ENCODE measurements at places on chromosomes 2 and 18. TPM values are rescaled to one million over a fixed set of nuclear protein-coding genes. Genes with fewer than 3 reads are reported as not detected.

CFAP221 gene
- total RNA-seq: not detected

GRCh38 chr2:178280244-178280852 lies 86.0 kb downstream of the OSBPL6 start:
- H3K27ac ChIP-seq: no peak overlapping the region
- no peak overlapping the region for H3K4me3 ChIP-seq
- H3K27me3 ChIP-seq: peaks cover 10% of the 10 kb centered on the region
- DNase-seq: peak; percentile 63

- no peaks in the 10 kb centered on the region for H3K36me3 ChIP-seq
- no peak for DNase-seq
- peaks cover 2% of the 10 kb centered on the region for H3K27me3 ChIP-seq
Measured at GRCh38 chr18:71442731-71443141, 1101.4 kb downstream of the CBLN2 start.

- H3K4me1 ChIP-seq: no peaks in the 10 kb centered on the region
- no peak overlapping the region for H3K27ac ChIP-seq
- H3K36me3 ChIP-seq: no peaks in the 10 kb centered on the region
- no peak for DNase-seq
Measured at GRCh38 chr2:84160453-84160852, 298.6 kb downstream of the SUCLG1 start.

- no peak overlapping the region for H3K27ac ChIP-seq
- no peaks in the 10 kb centered on the region for H3K36me3 ChIP-seq
- no peaks in the 10 kb centered on the region for H3K4me1 ChIP-seq
Measured at GRCh38 chr2:123853161-123853560, 171.9 kb upstream of the CNTNAP5 start.

DNA sequence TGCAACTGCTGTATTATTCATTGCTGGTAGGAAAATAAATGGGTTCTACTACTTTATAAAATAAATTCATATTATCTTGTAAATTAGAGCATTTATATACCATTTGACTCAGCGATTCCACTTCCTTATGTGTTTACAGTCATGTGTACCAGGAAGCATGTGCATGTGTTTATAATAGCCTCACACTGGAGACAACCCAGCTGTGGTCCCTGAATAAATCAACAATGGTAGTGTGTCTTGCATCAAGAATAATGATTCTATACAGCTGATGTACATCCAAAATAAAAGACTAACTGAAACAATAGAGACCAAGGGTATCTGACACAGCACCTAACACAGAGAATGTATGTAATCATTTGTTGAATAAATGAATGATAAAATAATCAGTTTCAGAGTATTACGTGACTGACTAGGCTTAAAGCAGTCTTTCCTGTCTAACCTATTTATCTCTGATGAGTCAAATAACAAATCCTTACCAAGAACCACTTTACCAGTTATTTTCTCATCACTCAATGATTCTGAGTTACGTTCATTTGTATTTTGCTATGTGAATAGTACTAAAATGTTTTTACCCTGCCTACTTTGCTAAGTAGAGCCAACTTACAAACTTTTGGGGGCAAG lies 216.8 kb downstream of the UBE2E3 start:
- peak overlapping the region; percentile 35 for H3K4me3 ChIP-seq
- H3K4me1 ChIP-seq: peaks cover 45% of the 10 kb centered on the region
- peak; percentile 15 for DNase-seq
- H3K27ac ChIP-seq: peak overlapping the region; percentile 86
- H3K36me3 ChIP-seq: peaks cover 38% of the 10 kb centered on the region

DNA sequence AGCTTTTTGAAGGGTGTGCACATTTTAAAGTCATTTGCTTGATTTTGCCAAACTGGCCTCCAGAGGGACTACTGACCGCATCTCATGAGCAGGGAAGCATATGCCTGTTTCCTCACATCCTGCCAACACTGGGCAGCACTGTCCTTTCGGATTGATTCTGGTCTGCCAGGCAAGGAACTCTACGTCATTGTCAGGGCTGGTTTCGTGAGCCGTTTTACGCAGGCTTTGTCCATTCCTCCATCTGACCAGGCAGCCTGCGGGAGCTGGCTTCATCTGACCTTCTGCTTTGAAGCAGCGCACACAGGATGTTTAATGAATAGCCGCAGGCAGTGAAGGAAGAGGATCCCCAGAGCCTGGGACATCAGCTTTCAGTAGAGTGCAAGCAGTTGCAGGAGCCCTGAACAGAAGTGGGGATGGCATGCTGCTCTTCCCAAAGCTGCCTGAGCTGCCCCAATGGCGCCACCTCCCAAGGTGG lies 46.3 kb upstream of the SEMA4C start:
- H3K4me1 ChIP-seq: peaks cover 41% of the 10 kb centered on the region
- no peak for DNase-seq
- H3K36me3 ChIP-seq: peaks cover 11% of the 10 kb centered on the region
- no peaks in the 10 kb centered on the region for H3K27me3 ChIP-seq
- H3K27ac ChIP-seq: no peak overlapping the region

ASXL2 gene
- total RNA-seq: 42.5 TPM

- H3K4me3 ChIP-seq: no peak overlapping the region
- H3K27ac ChIP-seq: no peak overlapping the region
- H3K4me1 ChIP-seq: peaks cover 9% of the 10 kb centered on the region
- H3K36me3 ChIP-seq: no peaks in the 10 kb centered on the region
- DNase-seq: no peak
Measured at GRCh38 chr2:8652774-8653426, 29.0 kb upstream of the ID2 start.

DNA sequence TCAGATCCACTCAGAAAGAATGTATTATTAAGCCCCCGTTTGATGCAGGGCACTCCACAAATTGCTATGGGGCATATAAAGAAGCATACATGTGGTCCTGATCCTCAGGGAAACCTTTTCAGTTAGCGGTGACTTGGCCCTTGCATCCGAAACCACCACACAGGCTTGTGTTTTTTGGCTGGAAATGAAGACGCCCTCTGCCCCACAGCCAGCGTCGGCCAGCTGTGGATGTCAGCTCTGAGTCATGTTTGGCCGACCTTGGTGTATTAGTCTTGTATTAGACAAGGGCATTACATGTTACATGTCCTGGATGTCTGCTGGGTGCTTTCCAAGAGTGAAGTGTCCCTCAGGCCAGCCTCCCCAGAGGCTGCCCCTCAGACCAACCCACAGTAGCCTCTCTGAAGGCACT lies 107.6 kb upstream of the MAP3K20 start:
- peaks cover 30% of the 10 kb centered on the region for H3K4me1 ChIP-seq
- no peaks in the 10 kb centered on the region for H3K36me3 ChIP-seq
- H3K27ac ChIP-seq: peak overlapping the region; percentile 0
- no peak for DNase-seq
- H3K27me3 ChIP-seq: no peaks in the 10 kb centered on the region

DNA sequence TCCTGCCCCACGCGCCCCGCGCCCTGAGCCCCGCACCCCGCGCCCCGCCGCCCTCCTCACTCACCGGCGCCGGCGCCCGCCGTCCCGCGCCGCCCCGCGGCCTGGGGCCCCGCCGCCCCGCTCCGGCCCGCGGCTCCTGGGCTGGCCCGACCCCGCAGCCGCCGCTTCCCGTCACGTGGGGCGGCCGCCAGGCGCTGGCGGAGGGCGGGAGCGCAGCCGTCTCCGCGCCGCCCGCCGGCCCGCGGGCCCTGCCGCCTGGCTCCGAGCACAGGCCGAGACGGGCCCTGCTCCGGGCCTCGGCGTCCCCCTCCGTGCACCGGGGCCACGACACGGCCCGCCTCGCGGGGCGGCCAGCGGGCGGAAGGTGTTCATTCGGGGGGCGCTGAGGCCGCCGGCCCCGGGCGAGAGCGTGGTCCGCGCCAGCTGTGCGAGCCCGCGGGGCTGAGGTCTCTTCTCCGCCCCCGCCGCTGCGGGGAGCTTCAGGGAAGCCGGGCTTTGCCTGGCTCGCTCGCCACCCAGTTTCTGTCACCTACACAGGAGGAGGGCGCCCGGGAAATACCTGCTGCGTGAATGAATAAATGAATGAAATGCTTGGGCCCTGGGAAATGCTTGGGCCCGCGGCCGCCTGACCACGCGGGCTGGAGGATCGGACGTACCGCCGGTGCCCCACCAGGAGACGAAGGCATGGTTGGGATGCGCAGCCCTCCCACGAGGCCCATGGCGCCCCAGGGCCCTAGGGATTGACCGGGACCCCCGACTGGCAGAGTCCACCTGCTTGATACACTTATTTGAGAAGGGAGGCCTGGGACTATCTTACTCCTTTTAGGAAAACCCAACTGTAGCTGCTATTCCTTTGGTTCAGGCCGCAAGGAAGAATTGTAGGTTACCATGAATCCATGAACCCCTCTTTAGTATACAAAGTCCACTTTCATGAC lies at the start of gene TGFBRAP1:
TGFBRAP1 (minus strand) TSS at position 175 of the 935 bp plus-strand sequence. CDS start 21,434 bp downstream, outside the sequence.
- H3K27me3 ChIP-seq: no peaks in the 10 kb centered on the region
- peaks cover 17% of the 10 kb centered on the region for H3K36me3 ChIP-seq
- DNase-seq: peak; percentile 56
- peak within 1 kb of the TSS; percentile 88 for H3K4me3 ChIP-seq
- H3K27ac ChIP-seq: peak within 1 kb of the TSS; percentile 97

B3GNT7 gene
- not detected for total RNA-seq

STARD6 gene
- not detected for total RNA-seq

DNA sequence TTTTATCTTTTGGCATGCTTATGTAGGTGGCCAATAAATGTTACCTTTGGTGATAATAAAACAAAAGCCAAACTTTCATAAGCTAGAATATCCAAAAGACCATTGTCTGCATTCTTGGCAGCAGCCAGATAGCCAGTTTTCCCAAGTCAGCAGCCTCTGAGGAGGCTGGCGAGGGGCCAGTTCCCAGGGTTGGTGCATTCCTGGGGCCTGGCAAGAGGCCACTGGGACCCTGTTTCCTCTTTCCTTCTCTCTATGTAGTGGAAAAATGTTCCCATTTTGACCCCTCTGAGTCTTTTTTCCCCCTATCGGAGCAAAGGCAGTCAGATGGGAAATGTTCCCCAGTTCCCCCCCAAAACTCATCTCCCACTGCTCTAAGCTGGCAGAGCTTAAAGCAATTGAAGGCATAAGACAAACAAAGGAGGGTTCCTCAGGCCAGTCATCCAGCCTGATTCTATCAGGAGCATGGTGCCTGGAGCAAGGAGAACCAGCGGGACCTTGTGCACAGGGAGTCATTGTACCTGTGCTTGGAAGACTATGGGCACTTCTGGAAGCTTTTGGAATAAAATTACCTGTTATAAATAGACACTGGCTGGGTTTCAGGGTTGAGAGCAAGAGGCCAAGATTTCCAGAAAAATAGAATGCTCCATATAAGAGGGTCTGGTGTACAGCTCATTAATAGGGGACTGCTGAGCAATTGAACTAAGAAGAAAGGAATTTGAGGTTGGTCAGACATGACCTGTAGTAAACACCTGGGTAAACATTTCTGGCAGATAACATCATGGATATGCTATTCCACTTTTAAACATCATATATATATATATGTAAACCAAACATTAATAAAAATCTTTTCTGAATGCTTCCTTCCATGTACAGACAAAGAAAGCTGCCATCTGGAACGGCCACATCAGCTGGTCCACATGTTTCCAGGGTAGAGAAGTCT lies 63.4 kb downstream of the NCKAP5 start:
- no peaks in the 10 kb centered on the region for H3K36me3 ChIP-seq
- no peak overlapping the region for H3K4me3 ChIP-seq
- H3K4me1 ChIP-seq: no peaks in the 10 kb centered on the region

DNA sequence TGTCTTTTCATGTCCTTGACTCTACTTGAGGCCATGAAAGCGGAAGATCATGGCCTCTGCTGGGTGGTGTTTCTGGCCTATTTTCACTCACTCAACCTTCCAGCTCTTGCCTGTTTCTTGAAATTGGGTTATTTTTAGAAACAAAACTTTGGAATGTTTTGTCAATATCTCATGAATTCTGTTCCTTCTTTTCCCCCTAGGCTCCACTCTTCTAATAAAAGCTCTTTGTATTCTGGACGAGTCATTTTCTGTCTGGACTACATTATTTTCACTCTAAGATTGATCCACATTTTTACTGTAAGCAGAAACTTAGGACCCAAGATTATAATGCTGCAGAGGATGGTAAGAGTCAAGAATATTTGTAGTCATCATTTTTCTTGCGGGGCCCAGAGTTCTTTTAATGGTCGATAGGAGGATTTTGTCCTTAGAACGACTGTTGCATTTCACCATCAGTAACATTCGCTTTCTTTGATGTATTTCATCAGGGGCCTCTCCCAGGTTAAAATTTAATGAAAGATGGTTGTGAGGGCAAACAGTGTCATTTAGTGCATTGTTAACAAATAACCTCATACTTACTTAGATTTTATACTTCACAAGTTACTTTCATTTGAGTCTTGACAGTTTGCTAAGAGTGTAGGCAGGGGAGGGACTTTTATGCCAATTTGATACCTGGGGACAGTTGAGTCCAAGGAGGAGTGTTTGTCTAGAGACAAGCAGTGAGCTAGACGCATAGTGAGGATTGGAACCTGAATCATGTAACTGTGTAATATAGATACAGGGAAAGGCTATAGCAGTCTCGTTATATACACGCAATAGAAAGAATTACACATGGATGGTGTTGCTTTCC lies 64.6 kb downstream of the TRPM8 start:
- H3K4me1 ChIP-seq: peaks cover 24% of the 10 kb centered on the region
- H3K36me3 ChIP-seq: no peaks in the 10 kb centered on the region
- no peaks in the 10 kb centered on the region for H3K27me3 ChIP-seq
- no peak overlapping the region for H3K4me3 ChIP-seq

DOK6 gene
- not detected for total RNA-seq

CNDP1 gene
- total RNA-seq: not detected

- H3K4me1 ChIP-seq: no peaks in the 10 kb centered on the region
- no peaks in the 10 kb centered on the region for H3K27me3 ChIP-seq
- DNase-seq: no peak
- no peak overlapping the region for H3K4me3 ChIP-seq
- no peak overlapping the region for H3K27ac ChIP-seq
Measured at GRCh38 chr2:31089645-31090044, 48.6 kb downstream of the GALNT14 start.

DNA sequence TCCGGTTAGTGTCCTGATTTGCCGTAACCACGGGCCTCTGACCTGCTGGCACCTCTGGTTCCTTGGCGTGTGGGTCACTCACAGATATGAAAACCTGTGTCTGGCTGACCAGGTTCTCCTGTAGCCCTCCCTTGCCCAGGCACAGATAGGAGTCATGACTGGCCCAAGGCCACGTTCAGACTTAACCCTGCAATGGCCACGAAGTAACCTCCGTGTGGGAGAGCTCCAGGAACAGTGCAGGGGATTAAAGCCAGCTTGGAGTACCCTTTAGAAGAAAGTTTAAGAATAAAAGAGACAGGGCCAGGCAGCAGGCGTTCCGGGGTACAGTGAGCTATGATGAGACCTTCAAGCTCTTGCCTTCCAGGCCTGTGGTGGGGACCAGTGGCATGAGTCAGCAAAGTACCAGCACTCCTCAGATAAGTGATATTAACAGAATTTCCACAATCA lies 25.5 kb downstream of the CENPO start:
- H3K27ac ChIP-seq: peak overlapping the region; percentile 34
- no peak for DNase-seq
- no peaks in the 10 kb centered on the region for H3K27me3 ChIP-seq
- H3K4me1 ChIP-seq: no peaks in the 10 kb centered on the region
- H3K36me3 ChIP-seq: peaks cover 68% of the 10 kb centered on the region

DNA sequence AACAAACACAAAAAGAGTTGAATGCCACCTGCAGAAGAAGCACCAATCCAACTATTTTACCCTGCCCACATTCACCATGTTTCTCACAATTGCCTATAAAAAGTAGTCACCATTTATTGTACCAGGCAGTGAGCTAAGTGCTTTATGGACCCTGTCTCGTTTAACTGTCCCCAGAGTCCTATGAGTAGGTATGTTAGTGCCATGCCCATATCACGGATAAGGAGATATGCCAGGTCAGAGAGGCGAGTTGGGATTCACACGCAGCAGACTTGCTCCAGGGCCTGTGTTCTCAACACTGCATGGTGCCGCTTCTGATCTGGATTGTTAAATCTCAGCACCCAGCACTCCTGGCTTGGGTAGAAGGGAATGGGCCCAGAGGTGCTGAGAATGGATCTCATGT lies 49.1 kb upstream of the CYP1B1 start:
- H3K36me3 ChIP-seq: peaks cover 2% of the 10 kb centered on the region
- no peak overlapping the region for H3K27ac ChIP-seq
- no peaks in the 10 kb centered on the region for H3K4me1 ChIP-seq
- no peak overlapping the region for H3K4me3 ChIP-seq
- no peak for DNase-seq
- peaks cover 1% of the 10 kb centered on the region for H3K27me3 ChIP-seq

PLEKHH2 gene
- total RNA-seq: 0.43 TPM

MRO gene
- not detected for total RNA-seq

Measured in activated CD8-positive, alpha-beta T cell treated with anti-CD3 and anti-CD28 coated beads for 36 hours (primary cell).